Brain microvascular endothelial cell (primary cell): ENCODE measurements at places on chromosomes 7 and 10.
A peak's percentile ranks its signal among the peaks of the same experiment; 100 is the strongest.

- no peak for DNase-seq
These were observed at the start of gene COBL for GRCh38 chr7:51316666-51317581. COBL (minus strand) TSS chr7:51316809; CDS start chr7:51316633, 176 bp downstream.

DNA sequence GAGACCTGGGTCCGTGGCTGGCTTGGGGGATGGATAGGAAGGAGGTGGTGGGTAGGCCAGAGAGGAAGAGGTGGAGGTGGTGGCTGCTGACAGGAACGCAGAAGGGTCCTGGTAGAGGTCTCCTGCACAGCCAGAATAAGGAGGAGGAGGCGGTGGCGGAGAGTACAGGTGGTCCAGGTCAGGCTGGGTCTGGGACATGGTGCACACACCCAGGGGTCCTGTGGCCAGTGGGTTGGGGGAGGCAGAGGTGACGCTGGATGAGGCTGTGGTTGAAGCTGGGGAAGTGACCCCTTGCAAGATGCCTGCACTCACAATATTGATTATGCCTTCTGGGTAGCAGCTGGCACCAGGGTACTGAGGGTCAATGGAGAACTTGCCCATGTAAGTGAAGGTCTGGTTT lies 2.2 kb downstream of the EGR2 start:
- no peak for DNase-seq

DNA sequence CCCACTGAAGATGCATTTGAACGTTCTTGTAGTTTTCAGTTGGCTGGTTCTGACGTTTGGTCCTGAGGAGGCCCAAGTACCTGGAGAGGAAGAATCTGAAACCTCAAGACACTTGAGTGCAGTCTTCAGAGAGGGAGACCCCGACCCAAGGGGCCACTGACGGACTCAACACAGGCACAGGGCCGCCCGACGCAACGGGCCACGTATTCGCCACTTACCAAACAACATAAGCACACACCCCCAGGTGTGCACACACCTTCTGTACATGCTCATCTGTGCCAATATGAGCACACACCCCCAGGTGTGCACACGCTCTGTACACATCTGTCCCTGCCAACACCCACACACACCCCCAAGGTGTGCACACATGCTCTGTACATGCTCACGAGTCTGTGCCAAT lies 68.5 kb downstream of the DIP2C start:
- no peak for DNase-seq

DNA sequence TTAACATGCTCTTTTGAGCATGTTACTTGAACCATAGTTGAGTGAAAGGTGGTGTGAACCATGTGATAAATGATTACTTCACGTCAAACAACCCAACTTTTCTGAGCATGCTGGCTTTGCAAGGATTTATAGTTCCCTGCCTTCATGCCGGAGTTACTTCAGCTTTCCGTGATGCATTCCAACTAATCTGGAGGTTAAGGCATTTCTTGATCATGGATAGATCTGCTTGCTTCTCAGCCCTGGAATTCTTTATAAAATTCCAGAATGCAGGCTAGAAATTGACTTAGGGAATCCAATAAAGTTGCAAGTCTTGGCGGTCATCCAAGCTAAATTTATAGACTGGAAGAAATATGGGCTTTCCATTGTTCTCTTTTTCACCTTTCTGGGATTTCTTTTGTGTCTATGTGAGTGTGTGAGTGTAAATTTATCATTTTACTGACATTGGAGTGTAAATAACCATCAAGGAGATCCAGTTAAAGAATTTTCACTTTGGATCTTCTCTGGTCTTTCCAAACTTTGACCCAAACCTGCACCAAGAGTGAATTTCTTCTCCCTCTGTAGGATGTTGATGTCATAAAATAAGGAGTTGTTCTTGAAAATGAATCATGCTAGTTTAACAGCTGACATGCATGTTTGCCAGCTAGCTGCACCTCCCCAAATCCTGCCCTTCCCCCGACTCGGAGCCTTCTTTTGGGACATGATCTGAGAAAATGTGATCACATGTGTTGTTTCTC lies 289.0 kb downstream of the TWIST1 start:
- DNase-seq = no peak

- peak; percentile 69 for DNase-seq
These were observed 45.6 kb upstream of the SGCE start for GRCh38 chr7:94701555-94701973.

DNA sequence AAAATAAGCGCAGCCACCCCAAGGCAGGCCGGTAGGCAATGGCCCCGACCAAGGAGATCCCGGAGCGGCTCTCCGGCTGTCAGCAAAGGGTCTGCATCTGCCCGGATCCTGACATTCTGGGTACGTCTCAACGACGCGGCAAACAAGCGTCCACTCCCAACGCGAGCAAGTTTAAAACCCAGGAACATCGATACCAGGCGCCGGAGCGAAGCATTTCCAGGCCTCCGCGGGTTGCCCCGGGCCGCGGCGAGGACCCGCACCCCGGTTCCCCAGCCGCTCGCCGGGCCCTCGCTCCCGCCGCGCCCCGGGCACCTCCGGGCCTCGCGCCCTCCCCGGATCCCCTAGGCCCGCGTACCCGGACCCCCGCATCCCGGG lies 453 bp downstream of the URGCP start:
- peak; percentile 14 for DNase-seq

DNA sequence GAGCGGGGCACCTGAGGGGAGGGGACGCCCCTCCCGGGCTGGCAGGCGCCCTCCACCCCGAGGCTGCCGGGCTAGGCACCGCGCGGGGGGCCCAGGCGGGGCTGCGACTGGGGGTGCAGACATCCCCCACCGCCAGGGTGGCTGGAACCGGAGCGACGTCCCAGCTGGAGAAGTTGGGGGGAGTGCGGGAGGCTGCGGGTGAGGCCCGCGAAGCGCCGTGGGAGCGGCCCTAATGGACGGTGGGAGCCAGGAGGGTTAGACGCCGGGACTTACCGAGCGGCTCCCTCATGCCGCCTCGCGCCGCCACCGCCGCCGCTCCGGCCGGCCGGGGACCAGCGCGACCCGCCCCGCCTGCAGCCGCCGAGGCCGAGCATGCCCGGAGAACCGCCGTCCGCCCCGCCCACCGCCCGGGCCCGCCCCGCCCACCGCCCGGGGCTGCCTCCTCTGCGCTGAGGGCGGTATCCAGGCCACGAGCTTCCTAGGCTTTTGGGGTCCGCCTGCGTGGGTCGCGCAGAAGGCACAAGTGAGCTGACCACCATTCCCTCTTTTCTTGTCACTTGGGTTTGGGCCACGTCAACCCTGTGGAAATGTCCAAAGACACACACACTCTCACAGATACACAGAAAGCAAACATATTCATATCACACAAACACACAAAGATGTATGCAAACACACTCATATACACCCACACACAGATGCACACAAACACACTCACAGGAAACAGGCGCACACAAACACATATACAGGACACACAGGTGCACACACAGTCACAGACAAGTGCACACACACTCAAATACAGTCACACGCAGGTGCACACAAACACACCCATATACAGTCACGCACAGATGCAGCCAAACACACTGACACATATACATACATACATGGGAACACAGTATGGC lies at the start of gene JCAD:
JCAD (minus strand) TSS at position 378 of the 899 bp plus-strand sequence. CDS start 11,774 bp downstream, outside the sequence.
- no peak for DNase-seq

DNA sequence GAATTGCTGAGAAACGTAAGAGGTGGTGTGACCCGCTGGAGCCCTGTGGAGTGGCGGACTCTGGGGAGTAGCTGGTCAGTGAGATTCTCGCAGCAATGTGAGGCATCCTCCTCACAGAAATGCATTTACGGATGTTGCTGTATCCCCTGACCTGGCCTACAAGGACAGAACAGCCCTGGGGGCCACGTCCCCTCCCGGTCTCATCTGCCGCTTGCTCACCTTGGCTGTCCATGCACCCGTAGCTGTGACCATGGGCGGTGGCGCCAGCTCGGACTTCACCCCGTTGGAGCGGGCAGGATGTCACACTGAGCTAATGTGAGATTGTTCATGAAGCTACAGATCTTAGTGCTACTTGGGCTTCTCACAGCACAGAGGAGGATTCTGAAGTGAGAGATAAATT lies 193.8 kb downstream of the EBF3 start:
- DNase-seq = no peak

DNA sequence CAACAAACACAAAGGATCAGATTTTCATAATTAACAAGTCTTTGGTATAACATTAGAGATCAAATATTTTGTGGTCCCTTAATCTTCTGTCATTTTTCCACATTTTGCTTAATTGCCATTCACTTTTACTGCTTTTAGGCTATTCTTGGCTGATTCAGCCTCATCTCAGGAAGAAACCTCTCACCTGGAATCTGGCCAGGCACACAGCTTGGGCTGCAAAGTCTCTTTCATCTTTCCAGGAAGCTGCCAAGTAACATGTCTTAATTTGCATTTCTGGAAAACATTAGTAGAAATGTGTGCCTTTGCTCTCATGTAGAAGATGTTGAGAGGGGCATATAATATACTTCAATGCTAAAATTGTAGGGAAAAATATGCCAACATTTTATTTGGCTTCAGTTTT lies 174.2 kb upstream of the STEAP4 start:
- no peak for DNase-seq

- no peak for DNase-seq
These were observed at the start of gene CLDN4 for GRCh38 chr7:73830681-73831583. CLDN4 (plus strand) TSS chr7:73830996; CDS start chr7:73831202, 206 bp downstream.

GRCh38 chr10:34959321-34959720 lies 130.8 kb downstream of the CUL2 start:
- no peak for DNase-seq

DNA sequence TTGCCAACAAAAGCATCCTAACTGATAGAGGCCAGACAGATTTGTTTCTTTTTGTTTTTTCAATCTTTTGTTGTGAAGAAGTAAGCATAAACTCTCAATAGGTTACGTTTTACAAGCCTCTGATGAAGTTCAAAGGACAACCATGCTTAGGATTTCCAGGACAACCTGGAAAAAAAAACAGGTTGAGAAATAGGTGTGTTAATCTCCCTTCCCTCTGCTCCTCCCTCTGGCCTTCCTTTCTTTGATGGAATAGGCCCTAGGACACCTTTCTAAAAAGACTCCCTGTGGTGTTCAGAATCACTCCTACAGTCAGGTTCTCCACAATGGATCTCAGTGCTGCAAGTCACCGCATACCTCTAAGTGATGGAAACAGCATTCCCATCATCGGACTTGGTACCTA lies at the start of gene AKR1D1:
AKR1D1 (plus strand) TSS at position 264 of the 400 bp plus-strand sequence; CDS start at position 324, 60 bp downstream.
- no peak for DNase-seq

GRCh38 chr7:115516341-115516740 lies 514.2 kb downstream of the TFEC start:
- peak; percentile 39 for DNase-seq

DNA sequence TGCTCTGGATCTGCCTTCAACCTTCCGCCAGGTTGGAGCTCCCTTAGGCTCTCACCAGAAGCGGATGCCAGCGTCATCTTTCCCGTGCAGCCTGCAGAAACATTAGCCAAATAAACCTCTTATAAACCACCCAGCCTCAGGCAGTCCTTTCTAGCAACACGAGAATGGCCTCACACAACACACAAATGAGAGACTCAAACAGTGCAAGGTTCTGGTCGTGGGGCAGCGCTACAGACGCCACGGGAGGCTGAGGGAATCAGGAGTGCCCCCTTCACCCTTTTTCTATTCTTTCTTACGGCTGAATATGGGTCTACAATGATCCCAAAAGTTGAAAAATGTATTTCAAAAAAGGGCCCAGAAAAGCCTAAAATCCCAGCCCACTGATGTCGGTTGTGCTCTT lies 96.4 kb downstream of the FOXL3 start:
- DNase-seq = no peak

DNA sequence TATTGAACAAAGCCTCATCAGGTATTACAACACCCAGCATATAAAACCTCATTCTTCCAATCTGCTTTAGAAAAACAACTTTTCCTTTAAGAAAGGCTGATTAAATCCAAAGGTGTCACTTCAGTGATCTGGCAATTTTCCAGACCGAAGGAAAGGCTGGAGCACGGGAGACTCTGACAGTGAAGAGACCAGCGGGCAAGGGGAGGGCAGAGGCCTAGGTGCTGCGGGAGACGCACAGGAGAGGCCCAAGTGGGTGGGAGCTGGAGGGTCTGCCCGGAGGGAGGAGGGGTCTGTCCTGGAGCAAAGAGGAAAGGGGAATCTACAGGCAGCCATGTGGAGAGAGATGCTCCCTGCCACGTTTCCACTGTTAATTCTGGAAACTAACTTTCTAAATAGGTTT lies 24.3 kb upstream of the PPP2R2D start:
- DNase-seq = no peak

- DNase-seq = no peak
These were observed 14.7 kb upstream of the BMS1 start for GRCh38 chr10:42767906-42768305.

DNA sequence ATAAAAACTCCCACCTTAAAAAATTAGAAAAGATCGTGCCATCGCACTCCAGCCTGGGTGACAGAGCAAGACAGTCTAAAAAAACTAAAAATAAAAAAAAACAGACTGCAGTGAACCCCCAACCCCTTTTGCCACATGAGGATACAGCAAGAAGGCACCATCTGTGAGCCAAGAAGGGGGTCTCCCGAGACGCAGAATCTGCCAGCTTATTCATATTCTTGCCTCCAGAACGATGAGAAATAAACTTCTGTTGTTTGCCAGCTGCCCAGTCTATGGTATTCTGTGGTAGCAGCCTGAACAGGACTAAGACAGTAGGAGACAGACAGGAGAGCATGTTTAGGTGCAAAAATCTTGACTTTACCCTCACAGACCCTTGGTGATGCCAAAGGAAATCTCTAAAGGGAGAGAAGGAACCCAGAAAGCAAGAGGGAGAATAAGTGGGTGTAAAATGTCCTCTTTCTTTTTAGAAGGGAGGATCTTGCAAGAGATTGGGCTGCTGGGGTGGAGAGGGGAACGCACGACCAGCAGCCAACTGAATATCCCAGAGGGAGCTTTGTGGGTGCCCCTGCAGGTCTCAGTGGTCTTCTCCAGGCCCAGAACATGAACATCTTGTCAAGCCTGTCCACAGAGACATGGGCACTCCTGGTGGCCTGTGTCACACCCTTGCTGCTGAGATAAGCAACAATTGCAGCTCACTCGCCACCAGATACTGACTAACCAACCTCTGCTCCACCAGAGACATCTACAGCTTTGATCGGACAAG lies 400.7 kb upstream of the FOXK1 start:
- DNase-seq = no peak

GRCh38 chr10:6513476-6513875 lies 66.6 kb downstream of the PRKCQ start:
- DNase-seq = no peak

DNA sequence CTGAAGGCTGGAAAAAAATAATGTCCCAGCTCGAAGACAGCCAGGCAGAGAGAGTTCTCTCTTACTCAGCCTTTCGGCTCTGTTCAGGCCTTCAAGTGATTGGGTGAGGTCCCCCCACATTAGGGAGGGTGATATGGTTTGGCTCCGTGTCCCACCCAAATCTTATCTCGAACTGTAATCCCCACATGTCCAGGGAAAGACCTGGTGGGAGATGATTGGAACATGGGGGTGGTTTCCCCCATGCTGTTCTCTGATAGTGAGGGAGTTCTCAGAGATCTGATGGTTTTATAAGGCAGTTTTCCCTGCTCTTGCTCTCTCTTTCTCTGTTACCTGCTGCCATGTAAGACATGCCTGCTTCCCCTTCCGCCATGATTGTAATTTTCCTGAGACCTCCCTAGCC lies 36.6 kb upstream of the LEP start:
- DNase-seq = no peak
